ENCODE measurements at places on chromosomes 3 and 15. TPM values are rescaled to one million over a fixed set of nuclear protein-coding genes. Genes with fewer than 3 reads are reported as not detected.

C3orf85 gene
- total RNA-seq = not detected

- no peaks in the 10 kb centered on the region for H3K4me1 ChIP-seq
- no peak for DNase-seq
- H3K27me3 ChIP-seq = no peaks in the 10 kb centered on the region
- no peak overlapping the region for H3K27ac ChIP-seq
- H3K36me3 ChIP-seq = peaks cover 6% of the 10 kb centered on the region
Measured at GRCh38 chr15:40984406-40984805, 31.1 kb downstream of the CHAC1 start.

- no peak overlapping the region for H3K27ac ChIP-seq
- H3K27me3 ChIP-seq = no peaks in the 10 kb centered on the region
- H3K4me1 ChIP-seq = no peaks in the 10 kb centered on the region
Measured at GRCh38 chr3:40254891-40255290, 54.6 kb upstream of the EIF1B start.

DNA sequence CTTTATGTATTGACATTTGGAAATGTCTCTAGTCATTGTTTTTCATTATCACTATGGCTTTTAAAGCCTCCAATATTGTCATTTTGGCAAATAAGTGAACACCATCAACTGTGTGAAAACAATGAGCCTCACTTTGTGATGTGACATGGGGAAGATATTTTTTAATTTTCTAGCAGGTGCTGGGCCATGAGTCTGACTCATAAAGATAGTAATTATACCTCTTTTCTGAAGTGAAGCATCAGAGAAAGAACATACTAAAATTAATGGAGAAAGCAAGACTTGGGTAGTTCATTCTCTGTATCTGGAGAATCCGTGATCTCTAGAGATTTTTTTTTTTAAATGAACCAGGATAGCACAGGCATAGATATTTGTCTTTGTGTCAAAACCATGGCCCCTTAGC lies 100.8 kb downstream of the CCNL1 start:
- DNase-seq = no peak
- peak overlapping the region; percentile 29 for H3K27ac ChIP-seq
- H3K27me3 ChIP-seq = peaks cover 6% of the 10 kb centered on the region
- H3K4me3 ChIP-seq = peak overlapping the region; percentile 12
- H3K36me3 ChIP-seq = no peaks in the 10 kb centered on the region
